ENCODE measurements at places on chromosomes 6 and 20.

GRCh38 chr20:56380375-56380774 is 11.6 kb downstream of the AURKA start:
- no peak for DNase-seq

DNA sequence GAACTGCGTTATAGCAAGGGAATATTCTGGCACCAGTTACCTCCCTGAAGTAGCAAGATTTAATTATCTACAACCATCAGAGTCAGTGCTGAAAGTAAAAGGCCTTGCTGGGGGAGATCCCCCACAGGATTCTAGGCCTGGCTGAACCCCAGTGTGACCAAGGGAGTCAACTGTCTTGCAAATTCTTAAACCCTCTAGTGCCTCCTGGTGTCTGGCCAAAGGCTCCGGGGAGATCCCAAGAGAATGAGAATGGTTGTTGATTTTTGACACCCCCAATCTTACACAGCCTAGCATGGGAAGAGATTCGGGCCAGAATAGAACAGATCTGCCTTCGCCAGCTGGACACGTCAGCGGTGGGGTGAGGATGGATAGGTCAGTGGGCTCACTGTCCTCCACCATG is 179.4 kb downstream of the ERMARD start:
- no peak for DNase-seq

DNA sequence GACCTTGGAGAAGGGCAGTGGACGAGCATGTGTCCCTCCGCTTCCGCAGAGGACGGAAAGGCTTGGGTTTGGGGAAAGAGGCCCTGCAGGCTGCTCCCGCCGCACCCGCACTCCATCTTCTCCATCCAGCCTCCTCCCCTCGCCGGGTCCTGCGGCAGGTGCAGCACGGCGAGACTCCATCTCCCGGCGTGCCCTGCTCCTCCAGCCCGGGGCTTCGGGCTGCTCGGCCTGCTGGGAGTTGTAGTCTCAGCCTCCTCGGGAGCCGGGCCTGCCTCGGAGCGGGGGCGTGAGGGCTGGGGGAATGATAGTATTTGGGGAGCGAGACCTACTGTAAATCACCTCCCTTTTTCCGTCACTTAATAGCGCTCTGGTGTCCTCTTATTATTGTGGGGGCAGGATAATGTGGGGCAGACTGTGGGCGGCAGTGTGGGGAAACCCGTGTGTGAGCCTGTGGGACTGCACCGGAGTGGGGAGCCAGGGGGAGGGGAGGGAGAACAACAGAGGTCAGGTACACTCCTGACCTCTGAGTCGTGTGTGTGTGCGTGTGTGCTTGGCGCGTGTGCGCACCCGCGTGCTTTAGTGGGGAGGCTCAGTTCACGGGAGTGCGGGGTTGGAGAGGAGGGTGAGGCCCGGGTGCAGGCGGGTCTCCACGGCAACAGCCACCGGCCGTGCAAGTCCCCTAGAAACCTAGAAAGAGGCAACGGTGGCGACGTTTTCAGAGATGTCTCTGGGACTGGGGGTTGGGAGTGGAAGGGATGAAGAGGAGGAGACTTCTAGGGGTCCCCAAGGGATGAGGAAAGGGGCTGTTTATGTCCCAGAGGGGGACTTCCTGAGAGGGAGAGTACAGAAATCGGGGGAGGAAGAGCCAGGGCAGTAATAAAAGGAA is 4.1 kb downstream of the TTBK1 start:
- DNase-seq: peak; percentile 78

- DNase-seq: no peak
Observed at GRCh38 chr6:108432792-108433191, 127.9 kb upstream of the FOXO3 start.

- DNase-seq: no peak
Observed at GRCh38 chr6:157107915-157108651, 215.2 kb downstream of the TMEM242 start.

GRCh38 chr6:157635388-157636244 is 187.4 kb upstream of the SNX9 start:
- DNase-seq: no peak

- DNase-seq: no peak
Observed at GRCh38 chr6:11384531-11385309, 152.3 kb upstream of the NEDD9 start.

DNA sequence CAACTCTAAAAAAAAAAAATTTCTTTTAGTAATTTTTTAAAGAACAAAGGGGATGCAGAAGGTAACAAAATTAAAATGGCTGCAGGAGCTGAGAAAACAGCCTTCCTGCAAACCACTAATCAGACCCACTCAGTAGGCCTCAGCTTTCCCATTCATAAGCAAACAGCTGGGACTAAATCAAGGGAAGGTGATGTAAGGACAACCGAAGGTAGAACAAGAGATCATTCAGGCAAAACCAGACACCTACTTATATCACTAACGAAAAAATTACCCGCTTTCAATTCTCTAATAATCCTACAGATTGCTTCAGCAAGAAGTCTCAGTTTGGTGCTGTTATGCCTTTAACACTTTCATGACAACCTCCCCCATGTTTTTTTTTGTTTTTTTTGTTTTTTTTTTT is 124.0 kb downstream of the ZMYND8 start:
- no peak for DNase-seq

- DNase-seq: no peak
Observed at GRCh38 chr6:3899061-3899460, 49.9 kb downstream of the FAM50B start.

DNA sequence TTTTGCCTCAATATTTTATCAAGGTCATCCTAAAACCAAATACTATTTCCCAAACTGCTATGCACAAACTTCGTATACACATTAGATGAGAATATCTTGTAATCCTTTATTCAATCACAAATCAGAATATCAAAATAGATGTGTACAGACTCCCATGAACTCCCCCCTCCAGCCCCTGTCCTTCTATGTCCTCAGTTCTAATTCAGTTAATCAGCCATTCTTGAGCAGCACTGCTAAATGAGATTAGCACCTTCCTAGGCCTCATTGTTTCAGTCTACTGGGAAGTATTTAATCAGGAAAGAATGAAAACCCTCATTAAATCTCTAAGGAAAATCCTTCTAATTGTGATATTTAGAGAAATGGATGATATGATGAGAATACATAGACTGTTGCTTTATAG is 36.6 kb downstream of the RCAN2 start:
- DNase-seq: no peak

GRCh38 chr20:19973961-19974629 is 43.1 kb upstream of the NAA20 start:
- no peak for DNase-seq

DNA sequence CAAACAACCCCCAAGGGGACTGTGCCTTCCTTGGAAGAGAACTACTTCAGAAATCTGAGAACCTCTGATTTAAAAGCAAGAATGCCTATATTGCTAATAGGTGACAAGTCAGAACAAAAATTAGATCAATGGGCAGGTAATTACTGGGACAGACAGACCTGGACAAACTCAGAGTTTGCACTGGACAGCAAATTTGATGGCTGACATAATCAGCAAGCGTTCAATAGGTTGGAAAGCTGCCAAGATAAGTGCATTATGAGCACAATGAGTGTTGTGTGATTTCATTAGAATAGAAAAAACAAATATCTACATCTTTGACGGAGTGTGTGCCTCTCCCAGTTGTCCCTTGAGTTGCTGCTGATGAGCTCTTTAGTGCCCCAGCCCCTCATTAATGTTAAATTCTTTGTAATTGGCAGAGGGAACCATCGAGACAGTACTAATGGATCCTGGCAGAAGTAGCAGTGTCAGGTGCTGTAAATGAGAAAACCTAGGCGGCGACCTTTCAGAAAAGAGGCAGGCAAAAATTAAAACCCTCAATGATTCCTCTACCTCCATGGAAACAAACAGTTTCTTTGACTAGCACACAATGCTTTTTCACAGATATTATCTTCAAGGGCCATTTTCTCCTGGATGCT is 116.5 kb upstream of the COL21A1 start:
- no peak for DNase-seq

DNA sequence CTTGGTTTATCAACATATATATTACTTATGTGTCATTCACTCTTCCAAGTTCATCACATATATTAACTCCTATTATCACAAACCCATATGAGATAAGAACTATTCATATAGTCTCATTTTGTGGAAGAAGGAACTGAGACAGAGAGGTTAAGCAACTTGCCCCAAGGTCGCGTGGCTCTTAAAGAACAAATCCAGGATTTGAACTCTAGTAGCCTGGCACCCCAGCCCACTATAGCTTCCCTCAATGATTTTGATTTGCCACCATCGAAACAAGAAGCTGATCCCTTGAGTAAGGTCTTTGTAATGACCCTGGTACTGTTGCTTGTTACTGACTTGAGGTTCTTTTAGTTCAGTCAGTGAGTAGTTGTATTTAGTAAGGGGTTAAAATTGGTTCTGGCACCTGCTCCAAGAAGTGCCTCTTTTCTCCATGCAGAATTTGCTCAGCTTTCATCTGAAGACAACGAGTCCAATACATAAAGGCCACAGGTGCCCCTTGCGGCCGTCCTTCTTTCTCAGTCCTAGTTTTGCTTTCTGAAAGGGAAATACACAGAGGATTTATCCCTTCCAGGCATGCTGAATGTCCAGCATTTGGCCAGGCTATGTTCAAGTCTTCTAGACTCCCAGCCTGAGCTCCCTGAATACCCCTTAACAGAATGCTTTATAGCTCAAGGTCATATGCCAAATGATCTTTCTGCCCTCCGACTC is 253.0 kb downstream of the TBC1D7 start:
- DNase-seq: no peak

GRCh38 chr20:49279677-49280462 is 2.0 kb upstream of the ZNFX1 start:
- DNase-seq: no peak

DNA sequence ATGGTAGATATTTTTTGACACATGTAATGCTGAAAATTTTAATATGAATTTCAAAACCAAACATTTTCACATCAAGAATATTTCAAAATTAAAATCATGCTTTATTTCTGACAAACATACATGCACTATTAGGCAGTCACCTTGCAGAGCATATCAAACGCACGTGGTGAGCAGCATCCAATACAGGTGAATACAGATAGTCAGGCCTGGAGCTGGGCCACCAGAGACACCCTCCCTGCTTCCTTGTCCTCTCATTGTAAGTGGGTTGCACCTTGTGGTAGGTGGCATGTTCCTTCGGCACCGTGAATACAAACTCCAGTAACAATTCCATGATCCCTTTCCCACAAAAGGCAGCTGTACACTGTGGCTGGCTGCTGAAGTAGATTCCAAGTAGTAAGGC is 8.9 kb downstream of the REV3L start:
- no peak for DNase-seq

DNA sequence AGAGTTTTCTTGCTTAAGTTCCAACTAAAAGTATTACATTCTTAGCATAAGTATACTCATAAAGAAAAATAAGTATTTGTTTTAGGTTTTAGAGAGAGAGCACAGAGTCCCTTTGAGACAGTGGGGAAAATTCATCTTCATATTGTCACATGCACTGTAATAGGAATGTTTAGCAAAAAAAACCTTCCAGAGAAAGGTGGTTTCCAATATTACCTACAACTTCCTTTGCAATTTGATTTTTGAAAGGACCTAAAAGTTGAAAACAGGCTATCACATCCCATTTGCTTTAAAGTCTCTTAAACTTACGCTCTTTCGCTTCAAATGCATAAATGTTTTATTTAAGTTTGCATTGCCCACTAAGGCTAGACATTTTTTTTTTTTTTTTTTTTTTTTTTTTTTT is 86.4 kb downstream of the OPRM1 start:
- no peak for DNase-seq

DNA sequence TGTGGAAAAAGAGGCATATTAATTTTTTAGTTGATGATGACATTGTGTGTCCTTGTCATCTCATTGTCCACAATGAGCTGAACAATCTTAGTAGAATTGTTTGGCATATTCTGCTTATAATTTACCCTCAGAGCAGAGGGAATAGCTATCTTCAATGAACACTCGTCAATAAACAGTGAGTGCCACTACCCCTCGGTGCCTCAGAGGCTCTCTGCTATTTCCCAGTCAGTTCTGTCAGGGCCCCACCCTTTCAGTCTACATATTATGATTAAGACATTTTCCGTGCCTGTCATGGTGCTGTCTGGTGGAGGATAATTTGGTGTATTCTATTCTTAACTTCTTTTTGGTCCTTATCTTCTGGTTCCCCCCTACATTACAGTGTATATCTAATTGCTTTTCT is 31.2 kb downstream of the NUS1 start:
- no peak for DNase-seq

DNA sequence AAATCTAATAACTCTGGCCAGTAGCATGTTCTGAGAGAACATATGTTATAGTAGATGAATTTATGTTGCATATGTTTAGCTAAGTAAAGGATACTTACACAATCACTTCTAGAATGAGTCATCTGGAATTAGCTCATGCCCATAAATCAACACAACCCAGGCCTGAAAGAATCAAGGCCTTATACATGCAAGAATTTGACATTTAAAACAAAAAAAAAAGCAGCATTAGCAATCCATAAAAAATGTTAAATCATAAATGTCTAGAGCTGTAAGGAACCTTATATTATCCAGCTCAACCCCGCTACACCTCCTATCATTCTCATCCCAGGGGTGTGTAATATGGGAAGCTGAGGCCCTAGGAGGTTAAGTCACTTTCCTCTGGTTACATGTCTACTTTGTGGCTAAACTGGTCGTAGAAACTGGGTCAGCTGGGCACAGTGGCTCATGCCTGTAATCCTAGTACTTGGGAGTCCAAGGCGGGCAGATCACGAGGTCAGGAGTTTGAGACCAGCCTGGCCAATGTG is 105.2 kb upstream of the CARMIL1 start:
- DNase-seq: no peak

GRCh38 chr6:83053678-83054077 is 12.0 kb downstream of the UBE3D start:
- DNase-seq: no peak

- DNase-seq: no peak
Observed at GRCh38 chr6:170049641-170050561, 241.0 kb downstream of the DLL1 start.

DNA sequence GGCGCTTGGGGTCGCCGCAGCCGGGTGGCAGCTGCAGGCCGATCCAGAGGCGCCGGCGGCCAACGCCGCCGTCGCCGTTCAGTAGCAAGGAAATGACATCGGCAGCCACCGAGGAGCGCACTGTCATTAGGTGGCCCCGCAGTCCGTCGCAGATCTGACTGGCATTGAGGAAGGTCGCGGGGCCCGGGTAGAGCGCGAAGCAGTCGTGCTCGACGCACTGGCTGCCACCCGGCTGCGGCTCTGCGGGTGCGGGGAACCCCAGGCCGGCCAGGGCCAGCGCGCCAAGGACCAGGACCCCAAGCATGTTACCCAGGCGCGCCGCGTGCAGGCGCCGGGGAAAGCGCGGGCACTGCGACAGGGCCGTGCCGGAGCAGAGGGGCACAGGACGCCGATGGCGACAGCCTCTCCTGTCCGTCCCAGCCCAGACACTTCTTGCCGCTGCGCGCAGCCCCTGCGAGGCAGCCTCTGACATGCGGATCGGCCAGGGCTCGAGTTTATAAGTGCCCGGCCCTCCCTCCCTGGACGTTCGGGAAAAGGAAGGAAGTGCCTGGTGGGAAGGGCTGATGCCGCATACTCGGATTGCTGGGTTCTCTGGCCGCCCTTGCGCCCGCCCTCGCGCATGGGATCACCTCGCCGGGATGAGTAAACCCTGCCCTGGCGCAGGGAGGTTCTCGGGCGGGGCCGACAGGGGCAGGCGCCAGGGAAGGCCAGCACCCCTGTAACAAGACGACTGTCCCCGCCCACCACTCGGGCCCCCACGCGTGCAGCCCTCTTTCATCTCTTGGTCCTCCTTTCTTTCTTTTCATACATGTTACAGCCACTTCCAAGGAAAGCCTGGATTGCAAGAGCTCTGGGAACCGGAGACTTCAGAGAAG is at the start of gene THBD:
Gene THBD, minus strand, starts transcription at position 472 of the 875 bp plus-strand sequence. Its CDS starts 168 bp downstream, at position 304.
- DNase-seq: no peak

GRCh38 chr6:27281105-27281539 is 31.0 kb downstream of the POM121L2 start:
- DNase-seq: no peak
